ENCODE measurements at places on chromosomes 3 and 15.

- DNase-seq = no peak
Observed at GRCh38 chr3:106212665-106213222, 343.9 kb upstream of the CBLB start.

DNA sequence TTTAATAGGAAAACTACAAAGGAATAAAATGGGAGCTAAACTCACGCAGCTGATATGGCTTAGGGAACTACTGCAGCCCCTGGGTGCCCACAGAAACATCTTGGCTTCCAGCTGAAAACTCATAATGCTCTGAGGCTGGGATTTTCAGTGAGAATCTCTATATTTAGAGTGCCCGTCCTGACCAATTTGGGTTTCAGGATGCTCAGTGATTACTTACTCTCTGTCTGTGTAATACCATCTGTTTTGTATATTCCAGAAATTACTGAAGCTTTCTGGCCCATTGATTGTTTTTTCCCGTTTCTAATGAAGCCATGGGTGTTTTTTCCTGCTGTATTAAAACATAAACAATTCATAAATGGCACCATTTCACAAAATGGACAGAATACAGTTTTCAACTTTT, 50.6 kb upstream of the ZNF385D start:
- no peak for DNase-seq

- DNase-seq = peak; percentile 64
Observed at GRCh38 chr3:152402695-152403451, 134.1 kb downstream of the MBNL1 start.

GRCh38 chr15:70569091-70569713, 194.2 kb downstream of the UACA start:
- peak; percentile 34 for DNase-seq

- DNase-seq = no peak
Observed at GRCh38 chr3:2653706-2654105, 456.5 kb downstream of the IL5RA start.

DNA sequence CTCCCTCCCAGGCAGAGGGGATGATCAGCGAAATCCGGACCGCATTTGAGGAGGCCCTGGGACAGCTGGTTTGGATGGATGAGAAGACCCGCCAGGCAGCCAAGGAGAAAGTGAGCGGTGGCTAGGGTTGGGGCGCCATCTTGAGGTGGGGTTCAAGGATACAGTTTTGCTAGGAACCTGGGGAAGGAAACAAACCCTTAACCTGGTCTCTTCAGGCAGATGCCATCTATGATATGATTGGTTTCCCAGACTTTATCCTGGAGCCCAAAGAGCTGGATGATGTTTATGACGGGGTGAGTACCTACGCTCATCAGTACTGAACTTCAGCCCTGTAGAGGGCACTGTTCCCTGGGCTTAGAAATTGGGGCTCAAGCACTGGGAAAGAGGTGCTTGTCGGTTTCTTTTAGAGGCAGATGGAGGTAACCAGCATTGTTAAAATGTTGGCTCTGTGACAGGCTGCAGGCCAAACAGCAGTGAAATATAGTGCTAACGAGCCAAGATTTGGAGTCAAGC, 9.6 kb upstream of the PSMD2 start:
- peak; percentile 55 for DNase-seq

DNA sequence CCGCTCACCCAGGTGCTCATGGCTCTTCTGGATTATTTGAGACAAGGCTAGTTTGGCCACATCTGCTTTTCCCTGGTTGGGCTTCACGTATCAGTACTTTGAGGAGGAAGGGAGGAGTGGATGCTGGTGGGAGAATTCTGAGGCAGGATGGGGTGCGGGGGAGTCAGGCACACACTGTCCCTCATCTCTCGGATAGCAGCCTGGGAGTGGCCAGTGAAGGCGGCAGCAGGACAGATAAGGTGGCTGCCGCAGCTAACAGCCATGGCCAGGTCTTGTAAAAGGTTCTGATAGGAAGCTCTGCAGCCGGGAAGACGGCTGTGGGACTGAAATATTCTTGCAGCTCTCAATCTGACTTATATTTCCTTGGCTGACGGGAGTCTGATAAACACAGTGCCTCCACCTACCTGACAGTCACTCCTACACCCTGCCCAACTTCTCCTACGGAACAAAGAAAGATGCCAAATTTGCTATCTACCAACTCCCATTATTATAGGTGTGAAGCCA, 87.3 kb downstream of the MESD start:
- DNase-seq = no peak

GRCh38 chr15:65411465-65412071, 11.2 kb downstream of the IGDCC4 start:
- DNase-seq = peak; percentile 54

- no peak for DNase-seq
Observed at GRCh38 chr15:60890375-60891230, 338.5 kb downstream of the RORA start.

GRCh38 chr3:49873623-49874022, 3.9 kb upstream of the CAMKV start:
- no peak for DNase-seq

DNA sequence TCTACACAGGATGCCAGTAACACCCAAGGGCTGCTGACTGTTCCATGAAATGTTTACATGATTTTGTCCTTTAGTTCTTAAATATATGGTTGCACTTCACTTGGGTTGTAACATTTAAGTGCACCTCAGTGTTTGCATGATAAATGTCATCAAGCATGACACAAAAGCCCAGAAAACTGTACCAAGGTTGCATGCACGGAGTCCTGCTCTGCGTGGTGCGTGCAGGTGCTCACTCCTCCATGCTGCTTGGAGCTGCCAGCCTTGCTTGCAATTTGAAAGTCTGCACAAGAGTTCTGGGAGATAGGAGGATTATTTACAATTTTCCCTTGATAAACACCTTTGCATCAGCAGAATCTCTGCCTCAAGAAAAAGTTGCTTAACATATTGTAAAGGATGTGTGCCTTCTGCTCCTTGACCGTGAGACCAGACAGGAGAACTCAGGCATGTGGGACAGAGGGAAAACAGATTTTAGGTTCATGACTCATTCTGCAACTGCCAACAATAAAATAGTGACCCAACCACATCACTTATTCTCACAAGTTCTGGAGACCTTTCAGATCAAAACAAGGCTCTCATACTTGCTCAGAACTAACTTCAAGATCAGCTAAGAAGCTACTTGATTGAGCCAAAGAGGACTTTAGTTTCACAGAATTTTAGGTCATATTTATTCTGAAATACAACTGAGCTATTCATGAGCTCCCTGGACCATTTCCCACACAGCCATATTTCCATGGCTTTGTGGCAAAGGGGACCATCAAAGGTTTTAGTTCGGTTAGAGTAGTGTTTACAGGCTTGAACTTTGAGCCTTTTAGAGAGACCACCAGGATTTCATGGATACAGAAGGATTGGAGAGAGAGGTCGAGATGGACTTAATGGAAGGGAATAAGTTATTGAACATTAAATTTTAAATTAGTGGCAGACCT, 128.4 kb upstream of the ZBED2 start:
- DNase-seq = peak; percentile 26

- DNase-seq = no peak
Observed at GRCh38 chr3:32844914-32845313, 27.1 kb downstream of the TRIM71 start.

- no peak for DNase-seq
Observed at GRCh38 chr3:100416863-100417262, 15.5 kb downstream of the LNP1 start.

DNA sequence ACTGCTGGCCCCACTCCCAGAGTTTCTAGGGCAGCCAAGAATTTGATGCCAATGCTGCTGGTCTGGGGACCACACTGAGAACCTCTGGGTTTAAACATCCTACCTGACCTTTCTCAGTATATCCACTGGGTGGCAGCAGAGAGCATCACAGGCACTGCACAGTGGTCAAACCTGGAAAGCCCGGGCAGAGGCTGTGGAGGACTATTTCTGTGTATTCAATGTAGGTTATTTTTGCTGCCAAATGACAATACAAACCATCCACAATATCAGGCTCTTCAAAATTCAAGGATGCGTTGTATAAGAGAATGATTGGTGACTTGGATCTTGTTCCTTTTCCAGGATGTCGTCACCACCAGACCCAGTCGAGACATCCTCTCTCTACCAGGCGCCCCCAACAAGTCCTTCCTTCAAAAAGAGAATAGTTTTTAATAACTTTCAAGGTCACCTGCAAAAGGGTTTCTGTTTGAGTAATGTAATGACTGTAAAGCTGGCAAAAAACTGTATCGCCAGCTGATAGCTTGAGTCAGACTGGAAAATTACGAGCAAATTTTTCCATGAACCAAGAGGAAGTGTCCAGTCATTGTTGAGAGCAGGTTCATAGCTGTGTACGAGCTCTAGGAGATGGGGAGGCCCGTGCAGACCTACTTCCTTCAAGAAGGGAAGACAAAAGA, 30.5 kb upstream of the MYZAP start:
- DNase-seq = peak; percentile 55

DNA sequence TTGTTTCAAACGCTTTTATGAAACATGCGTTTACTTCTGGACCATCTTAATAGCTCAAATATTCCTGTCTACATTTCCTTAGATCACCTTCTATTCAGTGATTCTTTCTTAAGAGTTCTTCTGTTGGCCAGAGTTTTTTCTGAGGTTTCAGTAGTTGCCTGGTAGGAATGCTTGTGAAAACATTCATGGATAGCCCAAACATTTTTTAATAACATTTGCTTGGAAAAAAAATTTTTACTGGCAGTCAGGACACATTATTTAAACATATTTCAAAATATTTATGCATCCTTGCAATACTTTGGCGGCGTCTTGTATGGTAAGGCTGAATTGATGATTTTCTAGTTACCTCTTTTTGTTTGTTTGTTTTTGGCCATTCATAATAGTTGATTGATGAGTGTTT, 47.4 kb upstream of the ZBTB20 start:
- DNase-seq = no peak

- DNase-seq = no peak
Observed at GRCh38 chr15:61915640-61916039, 144.6 kb downstream of the VPS13C start.

DNA sequence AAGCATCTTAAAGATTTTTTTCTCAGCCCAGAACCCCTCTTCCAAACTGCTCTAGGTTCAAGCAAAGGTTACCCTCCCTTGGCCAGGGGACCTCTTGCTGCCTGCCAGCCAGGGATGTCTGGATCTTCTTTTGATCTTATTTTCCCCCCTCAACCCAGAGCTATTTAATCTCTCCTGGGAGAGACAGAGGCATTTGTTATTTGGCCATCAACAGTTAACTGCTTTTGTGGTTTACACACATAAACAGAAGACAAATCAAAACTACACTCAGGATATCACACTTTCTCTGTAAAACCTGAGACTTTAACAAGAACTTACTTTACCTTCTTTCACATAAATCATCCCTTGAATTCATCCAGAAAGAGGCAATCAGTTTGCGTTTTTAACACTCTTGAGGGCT, 272.5 kb downstream of the THSD4 start:
- DNase-seq = no peak

GRCh38 chr3:139561959-139562676, 22.6 kb upstream of the RBP1 start:
- peak; percentile 62 for DNase-seq

DNA sequence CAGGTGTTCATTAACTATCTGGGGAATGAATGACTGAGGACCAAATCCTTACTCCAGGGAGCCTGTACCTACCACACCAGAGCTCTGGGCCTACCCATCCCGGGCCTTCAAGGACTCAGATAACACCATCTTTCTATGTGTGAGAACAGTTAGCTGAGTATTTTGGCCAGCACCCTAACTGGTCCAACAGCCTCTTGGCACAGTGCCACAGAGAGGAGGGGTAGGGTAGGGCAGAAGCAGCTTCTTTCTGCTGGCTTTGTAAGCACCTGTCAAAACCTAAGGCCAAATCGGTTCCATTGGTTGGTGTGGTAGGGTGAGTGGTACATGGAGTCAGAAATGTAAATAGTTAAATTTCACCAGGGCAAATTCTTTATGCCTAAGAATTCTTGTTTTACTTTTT, 26.7 kb downstream of the ISL2 start:
- no peak for DNase-seq

DNA sequence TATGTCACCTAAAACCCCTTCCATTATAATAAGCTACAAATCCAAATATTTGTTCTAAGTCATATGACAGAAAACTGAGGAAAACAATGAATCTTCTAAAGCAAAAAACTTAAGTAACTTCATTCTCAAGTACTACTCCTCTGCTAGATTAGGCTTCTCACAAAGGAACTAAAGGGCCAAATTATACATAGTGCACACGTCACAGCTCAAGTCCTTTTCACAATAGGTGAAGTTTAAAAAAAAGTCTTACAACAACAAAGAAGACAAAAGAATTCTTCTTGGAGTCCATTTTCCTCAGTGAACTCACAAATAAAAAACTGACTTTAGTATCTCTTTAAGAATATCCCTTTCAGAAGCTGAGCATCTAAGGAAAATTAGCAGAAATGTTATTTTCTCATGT, 479.9 kb downstream of the MAGI1 start:
- no peak for DNase-seq

- no peak for DNase-seq
Observed at GRCh38 chr3:86245360-86245759, 745.6 kb downstream of the VGLL3 start.

- no peak for DNase-seq
Observed at GRCh38 chr3:142127941-142128658, 21.2 kb downstream of the TFDP2 start.

DNA sequence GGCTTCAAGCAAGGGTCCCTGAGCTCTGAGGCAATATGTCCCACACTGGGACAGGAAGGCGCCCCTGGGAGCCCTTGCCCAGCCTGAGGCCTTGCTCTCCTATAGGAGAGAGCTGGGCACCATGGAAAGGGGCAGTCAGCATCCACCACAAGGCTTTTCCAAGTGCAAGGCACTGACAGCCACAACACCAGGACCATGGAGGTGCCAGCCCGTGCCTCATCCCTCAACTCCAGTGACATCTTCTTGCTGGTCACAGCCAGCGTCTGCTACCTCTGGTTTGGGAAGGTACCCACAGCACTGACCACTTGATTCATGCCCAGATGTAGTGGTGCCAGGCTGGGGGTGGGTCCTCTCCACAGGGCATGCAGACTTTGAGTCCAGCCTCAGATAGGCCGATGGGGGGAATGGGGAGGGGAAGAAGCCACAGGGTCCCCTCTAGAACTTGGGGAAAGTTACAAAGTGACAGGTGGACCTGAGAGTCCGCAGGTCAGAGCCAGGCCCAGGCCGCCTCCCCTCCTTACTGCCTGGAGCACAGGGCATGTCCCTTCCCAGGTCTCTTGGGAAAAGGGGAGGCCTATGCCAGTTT, 11.8 kb downstream of the VILL start:
- DNase-seq = no peak

DNA sequence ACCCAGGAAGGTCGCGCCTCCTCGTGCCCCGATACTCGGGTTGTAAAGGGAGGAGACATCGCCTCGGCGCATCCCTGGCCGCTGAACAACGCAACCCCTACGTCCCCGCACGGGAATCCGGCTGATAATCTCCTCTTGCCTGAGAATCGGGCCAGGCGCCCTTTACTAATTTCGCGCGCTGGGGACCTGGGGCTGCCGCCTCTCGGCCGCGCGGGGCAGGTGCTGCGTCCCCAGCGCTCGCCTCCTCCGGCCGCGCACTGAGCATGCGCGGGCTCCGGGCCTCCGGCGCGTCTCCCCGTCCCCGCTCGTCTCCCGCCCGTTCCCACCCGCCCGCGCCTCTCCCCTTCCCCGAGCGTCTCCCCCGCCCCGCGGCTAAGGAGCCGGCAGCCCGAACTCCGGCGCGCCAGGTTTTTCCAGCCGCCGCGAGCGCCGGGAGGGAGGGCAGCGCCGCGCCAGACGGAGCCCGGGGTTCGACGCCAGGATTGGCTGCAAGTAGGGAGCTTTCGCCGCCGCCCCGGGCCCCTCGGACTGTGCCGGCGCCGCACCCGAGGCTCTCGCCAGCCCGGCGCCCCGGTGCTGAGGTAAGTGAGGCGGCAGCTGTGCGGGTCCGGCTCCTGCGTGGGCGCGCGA, at the start of gene CNTN4:
TSS of gene CNTN4 (plus strand) at position 469 of the 630 bp plus-strand sequence.
- no peak for DNase-seq

GRCh38 chr15:87826119-87826747, 430.3 kb downstream of the NTRK3 start:
- DNase-seq = no peak

- peak; percentile 96 for DNase-seq
Observed at GRCh38 chr3:149388001-149388440, 10.6 kb upstream of the TM4SF1 start.

Measured in bronchial epithelial cell (primary cell).